ENCODE measurements at places on chromosomes 12 and 14. TPM values are rescaled to one million over a fixed set of nuclear protein-coding genes. Genes with fewer than 3 reads are reported as not detected.

MDGA2 gene
- total RNA-seq: not detected

SMCO2 gene
- not detected for total RNA-seq

FGD4 gene
- 6.7 TPM for total RNA-seq

KRT71 gene
- total RNA-seq: not detected

CPNE6 gene
- not detected for total RNA-seq

C12orf54 gene
- total RNA-seq: not detected

USP5 gene
- total RNA-seq: 72.5 TPM

KRT85 gene
- total RNA-seq: not detected

MANSC1 gene
- 5.5 TPM for total RNA-seq

EXD2 gene
- total RNA-seq: 16.8 TPM

SAMD4A gene
- 12.1 TPM for total RNA-seq

RTL1 gene
- total RNA-seq: not detected

MYBPC1 gene
- total RNA-seq: not detected
